ENCODE measurements at places on chromosomes 4 and X.

GRCh38 chr4:121077496-121077895 lies 5.2 kb upstream of the NDNF start:
- no peak for DNase-seq

DNA sequence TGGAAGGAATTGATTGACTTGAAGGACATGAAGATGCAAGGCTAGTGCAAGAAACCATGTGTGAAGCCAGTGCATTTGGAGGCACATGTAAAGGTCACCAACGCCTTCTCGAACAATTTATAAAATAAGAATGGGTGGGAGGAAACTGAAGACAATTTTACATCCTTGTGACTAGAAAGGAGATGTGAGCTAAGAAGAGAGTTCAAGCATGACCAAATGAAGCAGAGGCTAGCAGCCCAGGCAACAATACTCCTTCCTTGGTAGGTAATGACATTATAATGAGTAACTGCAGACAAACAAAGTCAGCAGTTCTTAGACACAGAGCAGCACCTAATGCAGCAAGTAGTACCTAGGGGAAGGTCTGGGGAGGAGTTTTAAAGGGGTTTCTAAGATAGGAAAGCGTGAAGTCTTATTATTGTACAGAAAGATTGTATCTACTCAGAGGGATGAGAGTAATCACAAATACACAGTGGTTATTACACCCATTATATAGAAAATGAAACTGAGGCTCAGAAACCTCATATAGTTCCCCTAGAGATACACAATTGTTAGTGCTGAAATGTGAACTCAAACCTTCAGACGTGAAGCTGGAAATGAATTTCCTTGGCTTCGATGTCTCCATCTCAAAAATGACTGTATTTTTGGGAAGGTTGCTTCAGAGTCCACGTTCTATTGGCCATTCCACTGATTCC lies 56.1 kb downstream of the ATXN3L start:
- DNase-seq = no peak

GRCh38 chrX:65508851-65509250 lies 25.7 kb downstream of the LAS1L start:
- no peak for DNase-seq

- DNase-seq = no peak
These were observed 11.9 kb downstream of the TSC22D3 start for GRCh38 chrX:107763647-107764046.

- DNase-seq = peak; percentile 81
These were observed 127.4 kb upstream of the SFRP2 start for GRCh38 chr4:153916273-153916755.

GRCh38 chr4:173532725-173533511 lies 2.9 kb upstream of the HAND2 start:
- DNase-seq = no peak

GRCh38 chrX:19798423-19798822 lies 89.0 kb downstream of the SH3KBP1 start:
- peak; percentile 44 for DNase-seq

DNA sequence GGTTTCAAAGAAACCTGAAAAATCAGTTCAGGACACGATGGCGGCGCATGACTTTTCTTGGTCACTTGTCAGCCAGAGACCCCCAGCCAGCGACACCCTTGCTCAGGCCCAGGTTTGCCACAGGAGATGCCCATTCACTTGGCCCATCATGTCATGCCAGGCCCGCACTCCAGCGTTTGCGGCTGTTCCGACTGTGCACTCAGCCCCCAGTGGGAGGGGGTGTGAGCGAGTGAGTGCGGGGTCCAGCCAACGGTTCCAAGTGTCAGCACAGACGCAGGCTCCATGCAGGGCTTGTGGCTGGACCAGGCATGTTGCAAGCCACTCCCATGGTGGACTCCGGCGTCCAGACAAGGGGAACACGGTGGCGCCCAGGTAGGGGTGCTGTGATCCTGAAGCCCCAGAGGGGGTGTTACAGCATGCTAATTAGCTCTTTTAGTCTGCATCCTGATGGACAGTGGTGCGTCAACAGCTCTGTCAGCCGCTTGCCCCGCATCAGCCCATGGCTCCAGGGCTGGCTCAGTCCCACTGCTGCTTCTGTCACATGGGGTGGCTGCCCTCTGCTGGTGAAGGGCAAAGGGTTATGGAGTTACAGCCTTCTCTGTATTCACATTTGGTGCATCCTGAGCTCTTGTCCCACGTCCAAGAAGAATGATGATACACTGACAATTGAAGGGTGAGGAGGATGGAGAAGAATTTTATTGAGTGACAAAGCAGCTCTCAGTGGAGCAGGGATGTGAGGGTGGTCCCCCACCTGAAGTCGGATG lies 3.7 kb upstream of the MAEA start:
- DNase-seq = peak; percentile 78

- DNase-seq = no peak
These were observed 202.1 kb downstream of the PTTG2 start for GRCh38 chr4:38162240-38162784.

DNA sequence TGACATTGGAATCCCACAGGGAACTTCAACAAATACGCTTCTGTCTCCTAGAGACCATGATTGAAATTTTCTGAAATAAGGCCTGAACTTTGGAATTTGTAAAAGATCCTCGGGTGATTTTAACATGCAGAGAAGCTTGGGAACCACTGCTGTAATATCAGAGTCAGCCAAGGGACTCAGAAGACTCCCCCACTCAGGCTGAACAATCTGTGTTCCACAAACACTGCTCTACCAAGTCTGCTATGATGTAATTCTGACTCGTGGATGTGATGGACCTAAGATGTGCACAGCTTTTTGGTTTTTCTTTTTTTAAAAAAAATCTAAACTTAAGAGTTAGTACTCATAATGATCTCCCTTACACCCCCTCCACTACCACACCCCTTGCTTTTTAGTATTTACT lies 26.0 kb downstream of the LRP2BP start:
- DNase-seq = no peak

GRCh38 chr4:125639182-125639621 lies 324.4 kb downstream of the FAT4 start:
- DNase-seq = no peak
